ENCODE measurements at places on chromosomes 16 and 17. TPM values are rescaled to one million over a fixed set of nuclear protein-coding genes. Genes with fewer than 3 reads are reported as not detected.

DNA sequence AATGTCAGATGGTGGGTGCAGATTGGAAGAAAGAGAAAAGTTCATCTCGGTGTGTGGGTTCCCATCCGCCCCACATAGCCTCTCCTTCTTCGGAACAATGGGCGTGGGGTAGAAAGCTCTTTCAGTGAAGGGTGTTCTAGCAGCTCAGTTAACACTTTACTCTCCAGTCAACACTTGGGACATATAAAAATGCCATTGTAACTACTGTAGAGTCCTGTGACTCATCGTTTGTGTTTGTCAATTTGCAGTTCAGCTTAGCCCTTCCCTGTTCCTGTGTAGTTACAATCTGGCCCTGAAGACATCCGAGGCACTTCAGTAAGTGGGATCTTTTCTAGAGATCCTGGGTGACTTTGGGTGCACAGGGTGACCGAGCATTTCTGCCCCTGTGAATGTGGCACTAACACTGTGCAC is 11.5 kb upstream of the CLEC18C start:
- peak; percentile 34 for DNase-seq

GRCh38 chr17:27701963-27702362 is 71.0 kb downstream of the LGALS9 start:
- DNase-seq = no peak

Gene TNFRSF13B
- not detected for total RNA-seq

GRCh38 chr17:72588961-72589360 is 468.1 kb downstream of the SOX9 start:
- no peak for DNase-seq

DNA sequence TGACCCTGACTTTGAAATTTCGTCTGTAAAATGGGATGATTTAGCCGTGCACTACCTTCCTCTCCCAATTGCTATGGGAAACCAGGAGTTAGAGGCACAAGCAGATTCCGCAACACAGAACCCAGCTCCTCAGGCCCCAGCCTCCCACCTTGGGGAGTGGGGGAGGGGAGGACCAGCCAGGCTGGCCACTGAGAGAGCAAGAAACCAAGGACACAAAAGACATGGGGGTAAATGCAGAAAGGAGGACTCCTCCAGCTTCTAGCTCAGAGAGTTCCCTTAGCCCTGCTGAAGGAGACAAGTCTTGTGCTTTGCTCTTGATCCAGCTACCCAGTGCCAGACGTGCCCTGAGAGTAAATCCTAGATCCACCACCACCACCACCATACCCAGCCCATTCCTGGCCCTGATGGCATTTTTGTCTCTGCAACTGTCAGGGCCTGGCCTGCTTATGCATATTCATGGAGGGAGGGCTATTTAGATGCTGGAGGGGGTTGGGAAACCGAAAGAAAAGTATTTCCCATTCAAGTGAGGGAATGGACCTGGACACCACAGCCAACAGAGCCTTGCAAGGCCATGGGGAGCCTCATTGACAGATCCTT is 25.9 kb downstream of the PITPNM3 start:
- DNase-seq = no peak

DNA sequence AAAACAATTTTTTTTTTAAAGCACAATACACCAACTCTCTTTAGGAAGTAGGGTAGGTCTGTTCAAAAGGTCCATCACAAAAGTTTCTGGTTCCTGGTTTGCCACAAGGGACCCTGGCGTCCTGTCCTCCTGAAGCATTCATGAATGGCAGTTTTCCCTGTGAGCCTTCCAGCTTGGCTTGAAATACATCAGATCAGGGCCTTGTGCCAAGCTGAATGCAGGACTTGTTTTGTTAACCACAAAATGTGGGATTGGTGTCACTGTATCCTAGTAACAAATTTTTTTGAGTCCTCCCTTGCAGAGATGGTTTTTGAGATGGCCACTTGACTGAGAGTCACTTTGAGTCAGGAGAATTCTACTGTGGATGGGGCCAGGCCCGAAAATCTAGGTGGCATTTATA is 3.9 kb downstream of the GNAO1 start:
- DNase-seq = no peak

DNA sequence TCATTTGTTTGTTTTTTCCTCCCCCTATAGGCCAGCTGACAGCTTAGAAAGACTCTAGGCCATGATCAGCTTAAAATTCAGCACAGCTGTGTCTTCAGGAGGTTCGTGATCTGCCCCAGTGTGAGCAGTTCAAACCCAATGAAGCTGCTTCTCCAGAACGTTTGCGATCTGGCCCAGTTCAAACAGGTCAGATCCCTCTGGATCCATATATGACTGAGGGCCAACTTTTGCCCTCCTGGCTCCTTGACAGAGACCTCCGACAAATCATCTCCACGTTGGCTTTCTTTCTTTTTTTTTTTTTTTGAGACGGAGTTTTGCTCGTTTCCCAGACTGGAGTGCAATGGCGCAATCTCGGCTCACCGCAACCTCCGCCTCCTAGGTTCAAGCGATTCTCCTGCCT is 50.2 kb upstream of the ATF7IP2 start:
- no peak for DNase-seq

Gene MPO
- total RNA-seq = not detected

- DNase-seq = no peak
Measured at GRCh38 chr17:39894681-39895376, 23.6 kb downstream of the GSDMB start.

DNA sequence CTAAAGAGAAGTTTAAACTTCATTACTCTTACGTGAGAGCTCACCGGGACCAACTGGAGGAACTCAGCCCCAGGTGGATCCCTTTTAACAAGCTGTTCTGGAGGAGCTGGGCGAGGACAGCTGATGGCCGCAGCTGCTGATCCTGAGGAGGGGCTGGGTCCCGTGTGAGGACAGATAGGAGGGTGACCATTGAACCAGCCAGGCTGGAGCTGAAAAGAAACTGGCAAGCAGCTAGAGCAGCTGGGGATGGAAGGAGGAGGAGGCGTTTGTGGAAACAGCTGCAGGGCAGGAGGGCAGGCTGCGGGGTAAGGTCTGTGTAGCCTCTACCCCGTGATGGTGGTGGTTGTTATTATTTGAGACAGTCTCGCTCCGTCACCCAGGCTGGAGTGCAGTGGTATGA is 119.5 kb downstream of the AATF start:
- DNase-seq = peak; percentile 13

DNA sequence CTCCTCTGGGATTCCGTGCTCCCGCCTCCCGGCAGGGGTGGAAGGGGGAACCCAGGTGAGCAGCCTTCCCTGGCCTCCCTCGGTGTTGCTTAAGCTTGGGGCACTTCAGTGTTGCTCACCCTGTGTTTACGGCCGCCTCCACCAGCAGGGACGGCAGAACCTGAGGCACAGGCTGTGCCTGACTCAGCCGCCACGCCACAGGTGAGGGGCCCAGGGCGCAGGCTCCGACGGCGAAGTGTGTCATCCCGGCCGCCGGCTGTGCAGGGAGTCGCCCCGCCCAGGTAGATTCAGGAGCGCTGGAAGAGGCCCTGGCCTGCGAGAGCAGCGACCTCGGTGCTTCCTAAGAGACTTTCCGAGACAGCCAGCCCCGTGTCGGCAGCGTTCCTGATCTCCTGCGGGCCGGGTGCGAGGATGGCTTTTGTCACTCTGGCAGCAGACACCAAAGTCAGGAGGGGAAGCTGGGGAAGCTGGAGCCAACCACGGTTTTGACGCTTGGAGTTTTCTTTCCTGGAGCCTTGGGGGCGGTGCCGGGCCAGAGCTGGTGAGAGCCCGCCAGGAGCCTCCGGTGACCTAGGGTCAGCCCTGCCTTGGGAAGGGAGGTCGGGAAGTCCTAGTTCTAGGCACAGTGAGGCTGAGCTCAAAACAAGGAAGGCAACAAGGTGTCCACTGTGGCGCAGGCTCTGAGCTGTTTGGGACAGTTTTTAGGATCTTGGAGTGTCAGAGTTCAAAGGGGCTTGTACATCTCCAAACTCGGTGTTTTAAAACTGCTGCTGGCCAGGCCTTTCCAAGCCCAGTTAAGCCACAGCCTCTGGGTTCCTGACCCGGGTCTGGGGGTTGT is 2.1 kb downstream of the GSE1 start:
- DNase-seq = peak; percentile 75

GRCh38 chr16:48433850-48434530 is 48.8 kb upstream of the SIAH1 start:
- no peak for DNase-seq

DNA sequence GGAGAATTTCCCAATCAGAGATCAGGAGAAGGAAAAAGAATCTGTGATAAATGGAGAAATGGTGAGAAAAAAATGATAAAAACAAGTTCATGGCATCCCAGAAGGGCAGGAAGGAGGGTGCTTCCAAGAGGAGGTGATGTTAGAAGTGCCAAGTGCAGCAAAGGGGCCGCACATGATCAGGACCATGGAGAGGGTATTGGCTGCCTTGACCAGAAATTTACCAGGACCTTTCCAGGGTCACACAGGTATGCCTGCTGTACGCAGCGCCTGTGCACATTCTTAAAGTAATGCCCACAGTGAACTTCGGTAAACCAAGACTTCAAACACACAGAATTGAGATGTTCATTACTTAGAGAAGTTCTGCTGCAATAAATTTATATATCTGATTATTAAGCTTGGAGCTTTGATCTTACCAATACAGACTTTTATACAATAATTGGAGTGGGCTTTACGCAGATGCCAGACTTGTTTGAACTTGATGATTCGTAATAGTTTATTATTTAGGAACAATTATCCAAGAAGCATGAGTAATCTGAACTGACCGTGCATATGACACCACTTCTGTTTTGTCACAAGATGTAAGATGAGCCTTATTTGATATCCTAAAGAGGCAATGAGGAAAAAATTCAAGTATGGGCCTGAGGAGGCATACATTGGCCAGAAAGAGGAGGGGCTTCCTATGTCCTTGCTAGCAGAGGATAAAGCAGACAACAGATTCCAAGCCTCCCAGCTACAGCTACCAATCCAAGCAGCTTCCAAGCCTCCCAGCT is 2.2 kb upstream of the KRT33A start:
- peak; percentile 28 for DNase-seq

Gene TNP2
- total RNA-seq = not detected

GRCh38 chr17:19320876-19321275 is 41.6 kb downstream of the B9D1 start:
- no peak for DNase-seq

Gene TEX14
- 0.25 TPM for total RNA-seq

DNA sequence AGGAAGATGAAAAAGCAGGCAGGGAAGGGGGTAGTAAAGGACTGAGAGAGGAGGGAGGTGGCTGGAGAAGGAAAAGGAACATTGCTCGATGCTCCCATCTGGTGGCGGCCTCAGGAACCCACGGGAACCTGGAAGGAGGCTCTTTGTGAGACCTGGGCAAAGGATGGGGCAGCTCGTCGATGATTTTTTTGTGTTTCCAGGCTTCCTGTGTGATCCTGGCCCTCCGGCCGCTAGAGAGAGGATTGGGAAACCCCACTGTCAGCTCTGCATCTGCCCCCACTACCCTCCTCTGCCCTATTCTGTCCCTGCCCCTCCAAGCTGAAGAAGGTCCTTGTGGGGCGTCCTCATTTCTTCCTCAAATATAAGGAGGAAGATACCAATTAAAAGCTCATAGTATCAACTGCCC is 6.6 kb downstream of the WFIKKN2 start:
- peak; percentile 78 for DNase-seq

Gene TTYH2
- total RNA-seq = 7.9 TPM

GRCh38 chr17:9020096-9020823 is 1.1 kb upstream of the NTN1 start:
- no peak for DNase-seq

Gene DNAAF8
- total RNA-seq = 0.77 TPM

Gene FXR2
- total RNA-seq = 69.2 TPM

DNA sequence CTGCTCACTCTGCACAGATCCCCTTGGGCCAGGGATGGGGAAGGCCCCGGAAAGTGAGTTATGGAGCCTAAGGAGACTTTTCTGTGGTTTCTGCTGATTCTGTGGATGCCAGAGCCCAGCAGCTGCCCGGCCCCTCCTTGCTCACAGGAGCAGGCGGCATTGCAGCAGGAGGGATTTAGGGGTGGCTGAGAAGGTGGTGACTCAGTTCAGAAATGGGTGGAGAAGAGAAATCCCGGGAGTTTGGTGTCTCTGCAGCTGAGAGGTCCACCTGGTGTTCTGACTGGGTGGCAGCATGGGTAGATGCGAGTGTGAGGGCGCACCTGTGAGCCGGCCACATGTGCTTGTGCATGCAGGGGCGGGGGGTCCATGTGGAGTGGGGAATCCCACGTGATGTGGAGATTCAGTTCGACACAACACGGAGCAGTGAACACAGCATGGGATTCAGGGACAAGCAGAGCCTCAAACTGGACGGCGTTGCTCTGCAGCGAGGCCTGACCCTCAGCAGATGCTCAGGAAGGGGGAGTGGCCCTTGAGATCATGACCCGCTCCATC is 16.0 kb upstream of the SPPL2C start:
- DNase-seq = no peak

DNA sequence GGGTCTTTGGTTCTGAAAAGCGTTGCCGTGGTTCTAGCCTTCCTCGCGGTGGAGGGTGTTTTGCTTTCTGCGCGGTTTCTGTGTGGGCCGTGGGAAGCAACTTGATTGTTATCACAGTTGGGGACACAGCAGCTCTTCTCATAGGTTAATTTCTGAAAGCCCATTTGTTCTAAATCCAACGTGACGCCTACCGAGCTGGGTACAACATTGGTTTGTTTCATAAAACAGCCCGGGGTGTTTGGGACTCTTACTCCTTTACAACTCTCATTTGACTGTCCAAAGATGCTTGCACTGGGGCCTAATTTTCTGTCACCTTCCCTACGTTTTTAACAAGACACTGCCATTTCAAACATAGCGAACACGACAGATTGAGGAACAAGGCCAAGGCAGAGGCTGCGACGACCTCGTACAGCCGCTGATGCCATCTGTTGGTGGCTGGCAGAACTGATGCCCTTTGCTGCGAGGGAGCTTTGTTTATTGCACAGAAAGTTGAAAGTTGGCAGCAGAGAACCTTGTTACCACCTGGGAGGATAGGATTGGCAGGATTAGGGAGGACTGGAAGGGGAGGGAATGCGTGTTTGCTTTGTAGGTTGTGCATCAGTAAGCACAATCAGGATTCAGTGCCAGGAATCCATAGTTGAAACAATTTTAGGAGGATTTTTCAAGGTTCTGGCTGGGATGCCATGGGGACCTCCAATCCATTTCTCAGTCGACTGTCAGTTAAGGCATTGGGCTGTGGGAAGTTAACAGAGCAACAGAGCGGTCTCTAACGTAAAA is 98.3 kb downstream of the PITPNC1 start:
- peak; percentile 78 for DNase-seq

GRCh38 chr17:64398320-64398719 is 7.7 kb upstream of the PECAM1 start:
- DNase-seq = no peak

Gene LLGL2
- 28.1 TPM for total RNA-seq

Gene SCGB1C2
- not detected for total RNA-seq

Gene SLC5A2
- total RNA-seq = not detected

DNA sequence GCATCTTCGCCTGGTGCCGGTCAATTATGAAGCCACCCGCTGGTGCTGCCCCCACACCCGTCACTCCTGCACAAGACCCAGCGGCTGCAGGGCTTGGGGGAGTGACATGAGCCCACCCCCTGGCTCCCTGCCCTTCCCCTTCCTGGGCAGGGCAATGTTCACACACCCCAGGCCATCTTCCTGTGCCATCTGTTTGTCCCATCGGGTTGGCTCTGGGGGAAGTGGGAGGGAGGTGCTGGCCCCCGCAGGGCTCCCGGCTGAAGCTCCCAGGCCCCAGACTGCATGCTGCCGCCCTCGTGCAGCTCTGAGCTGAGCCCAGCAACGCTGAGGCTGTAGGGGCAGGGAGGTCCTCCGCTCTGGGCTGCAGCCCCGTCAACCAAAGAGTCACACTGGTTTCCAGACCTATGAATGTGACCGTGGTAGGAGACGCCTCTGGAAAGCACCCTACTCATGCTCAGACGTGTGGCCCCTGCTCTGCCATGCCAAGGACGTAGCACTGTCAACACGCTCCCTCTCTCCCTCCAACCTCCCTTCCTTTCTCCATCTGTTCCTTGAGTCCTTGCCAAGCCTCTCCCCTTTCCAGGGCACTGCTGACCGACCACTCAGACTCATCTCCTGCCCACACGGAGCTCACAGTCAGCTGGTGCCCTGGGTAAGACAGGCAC is 140.4 kb downstream of the ENGASE start:
- no peak for DNase-seq
